ACHN (cell line): ENCODE measurements at places on chromosomes 4 and X.

DNA sequence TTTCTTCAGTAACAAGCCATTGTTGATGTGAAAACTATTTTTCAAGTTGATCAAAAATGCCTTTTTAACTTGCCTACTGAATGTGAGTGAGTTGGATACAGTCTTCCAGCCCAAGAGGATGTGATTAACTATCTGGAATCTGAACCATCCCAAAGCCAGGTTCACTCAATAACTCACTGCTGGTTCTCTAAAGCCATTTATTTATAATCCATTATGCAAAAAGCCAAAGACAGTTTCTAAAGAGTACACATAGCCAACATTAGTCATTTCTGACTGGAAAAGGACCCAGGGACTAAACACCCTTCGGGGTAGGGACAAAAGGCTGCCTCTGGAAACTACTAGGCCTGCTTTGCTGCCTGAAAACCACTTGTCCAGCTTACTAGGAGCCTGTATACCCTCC, 109.6 kb downstream of the SHROOM4 start:
- peak; percentile 44 for DNase-seq

DNA sequence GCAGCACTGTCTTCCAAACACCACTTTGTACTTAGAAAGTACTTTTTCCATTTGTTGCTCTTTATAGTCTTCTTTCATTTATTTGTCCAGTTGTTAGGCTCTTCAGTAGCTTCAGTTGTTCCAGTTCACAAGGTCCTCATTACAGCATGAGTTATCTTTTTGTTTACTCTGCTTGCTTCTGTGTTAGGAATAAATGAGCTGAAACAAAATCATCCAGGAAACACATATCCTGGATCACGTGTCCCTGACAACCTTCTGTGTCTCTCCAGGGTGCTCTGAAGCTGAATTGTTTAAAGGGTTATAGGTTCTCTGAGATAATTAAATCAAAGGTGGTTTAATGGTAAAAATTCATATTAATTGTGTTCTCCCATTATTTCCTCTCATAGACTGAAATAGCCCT, 19.9 kb upstream of the KLHL8 start:
- DNase-seq = no peak

DNA sequence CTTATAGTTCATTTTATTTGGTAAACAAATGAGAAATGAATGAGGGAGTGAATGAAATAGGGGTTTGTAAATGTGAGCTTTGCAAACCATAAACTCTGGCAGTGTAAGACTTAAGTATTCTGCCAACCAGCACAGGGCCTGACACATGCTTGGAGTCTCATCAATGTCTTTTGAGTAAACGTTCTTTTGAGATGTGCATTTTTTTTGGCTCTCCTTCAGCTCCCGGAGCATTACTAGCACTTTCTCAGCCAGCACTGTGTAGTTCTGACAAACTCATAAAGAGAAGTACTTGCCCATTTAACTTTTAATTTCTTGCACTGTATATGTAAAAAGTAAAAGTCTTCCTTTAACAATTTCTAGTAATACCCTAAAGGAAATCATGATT, 245.3 kb downstream of the HS3ST1 start:
- DNase-seq = no peak

GRCh38 chr4:102868153-102868780, 525 bp upstream of the CISD2 start:
- no peak for DNase-seq

DNA sequence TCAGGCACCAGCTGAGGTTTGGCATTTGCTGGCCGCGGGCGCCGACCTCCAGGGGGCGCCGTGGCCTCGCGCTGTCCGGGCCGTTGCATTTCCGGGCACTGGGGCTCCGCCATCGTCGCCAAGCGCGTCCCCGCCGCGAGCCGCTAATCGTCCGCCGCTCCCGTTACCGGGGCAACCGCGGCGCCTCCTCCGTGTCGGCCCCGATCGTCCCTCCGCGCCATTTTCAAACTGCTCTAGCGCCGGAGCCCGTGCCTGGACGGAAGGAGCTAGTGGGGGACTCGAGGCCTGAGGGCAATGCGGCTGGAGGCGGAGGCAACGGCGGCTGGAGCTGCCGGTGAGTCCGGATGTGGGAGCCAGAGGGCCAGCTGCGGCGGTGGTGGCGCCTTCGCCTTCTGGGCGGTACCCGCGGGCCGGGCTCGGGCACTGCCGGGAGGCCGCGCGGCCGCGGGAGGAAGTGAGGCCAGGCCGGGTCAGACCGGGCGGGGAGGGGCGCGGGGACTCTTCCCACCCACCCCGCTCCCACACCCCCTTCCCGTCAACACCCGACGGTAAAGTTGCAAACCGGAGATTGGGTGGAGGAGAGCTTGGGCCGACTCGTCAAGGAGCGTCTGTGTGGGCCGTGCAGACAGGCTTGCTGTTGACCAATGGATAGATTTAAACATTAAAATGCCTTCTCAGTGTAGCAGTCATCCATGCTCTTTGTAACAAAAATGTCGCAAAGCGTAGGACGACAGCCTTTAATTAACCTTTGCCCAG, at the start of gene CEP135:
CEP135 (plus strand) TSS at position 220 of the 756 bp plus-strand sequence. CDS start 3,186 bp downstream, outside the sequence.
- DNase-seq = peak; percentile 92

- DNase-seq = no peak
Measured at GRCh38 chrX:149363965-149364364, 141.1 kb downstream of the IDS start.

DNA sequence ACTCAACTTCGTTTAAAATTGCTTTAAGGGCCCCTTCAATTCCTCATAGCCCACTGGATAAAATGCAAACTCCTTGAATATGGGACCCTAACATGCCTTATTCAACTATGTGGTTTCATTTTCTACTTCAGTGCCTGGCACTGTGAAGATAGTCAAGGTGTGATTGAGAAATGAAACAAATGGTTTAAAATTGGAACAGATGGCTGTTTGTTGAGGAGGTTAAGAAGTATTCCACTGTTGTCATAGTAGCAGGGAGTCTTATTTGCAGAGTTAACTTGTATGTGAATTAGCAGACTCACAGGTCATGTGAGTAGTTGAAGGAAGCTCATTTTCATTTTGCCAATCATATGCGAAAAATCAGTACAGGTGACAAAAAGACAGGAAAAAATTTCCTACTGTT, 593.3 kb downstream of the KCTD8 start:
- no peak for DNase-seq

DNA sequence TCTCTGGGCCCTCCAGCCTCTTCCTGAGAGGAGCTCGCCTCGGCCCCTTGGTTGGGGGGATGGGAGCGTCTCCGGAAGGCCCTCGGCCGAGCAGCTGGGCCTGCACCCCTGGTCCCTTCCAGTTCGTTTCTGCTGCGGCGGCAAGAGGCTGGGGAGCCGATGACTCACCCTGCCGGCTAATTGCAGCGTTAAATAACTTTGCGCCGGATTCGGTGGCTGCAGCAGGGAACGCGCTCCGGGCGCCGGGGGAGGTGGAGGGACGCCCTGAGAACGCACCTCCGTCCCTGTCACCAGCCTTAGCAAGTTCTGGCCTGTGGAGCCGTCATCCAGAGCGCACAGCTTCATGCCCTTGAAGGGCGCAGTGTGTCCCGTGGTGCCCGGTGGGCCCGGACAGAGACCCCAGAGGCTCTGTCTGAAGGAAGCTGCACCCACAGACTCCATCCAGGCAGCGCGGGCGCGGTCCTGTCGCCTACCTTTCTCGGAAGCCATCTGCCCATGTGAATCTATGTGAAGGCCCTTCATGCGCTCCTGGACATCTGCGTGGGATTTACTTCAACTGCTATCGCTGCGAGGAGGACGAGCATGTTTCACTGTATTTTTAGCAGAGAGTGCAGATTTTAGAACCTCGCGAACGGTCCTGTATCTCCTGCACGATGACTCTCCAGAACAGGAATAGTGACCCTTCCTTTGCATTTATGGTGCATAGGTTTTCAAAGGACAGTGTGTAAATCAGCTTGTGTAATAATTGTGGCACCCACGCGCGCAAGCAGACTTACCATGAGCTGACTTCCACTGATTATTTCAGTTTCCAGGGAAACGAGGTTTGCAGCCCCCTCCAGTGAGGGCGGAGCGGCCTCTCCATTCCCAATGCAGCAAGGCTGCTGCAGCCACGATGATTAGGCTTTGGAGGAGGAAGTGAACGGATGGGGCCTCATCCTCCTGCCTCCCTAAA, 1.7 kb upstream of the TMEM271 start:
- no peak for DNase-seq

- no peak for DNase-seq
Measured at GRCh38 chr4:143377611-143378099, 41.0 kb downstream of the GAB1 start.

- DNase-seq = no peak
Measured at GRCh38 chrX:123743312-123743711, 10.5 kb upstream of the THOC2 start.

DNA sequence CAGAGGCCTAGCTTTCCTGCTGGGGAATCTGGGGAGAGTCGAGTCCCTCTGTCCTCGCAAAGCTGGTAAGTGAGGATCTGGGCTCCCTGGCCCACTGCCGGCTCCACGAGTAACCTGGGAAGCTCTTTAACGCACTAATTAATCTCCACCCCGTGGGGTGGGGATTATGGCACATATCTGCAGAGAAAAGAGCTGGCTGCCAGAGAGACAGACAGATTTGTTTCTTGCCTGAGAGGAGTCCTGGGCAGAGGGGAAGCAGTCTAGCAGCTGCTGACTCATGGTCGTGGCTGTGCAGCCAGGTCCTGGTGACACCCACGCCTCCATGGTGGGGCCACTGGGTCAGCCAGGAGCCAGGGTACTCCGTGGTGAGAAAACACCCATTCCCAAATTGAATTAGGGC, 14.0 kb downstream of the SORCS2 start:
- peak; percentile 35 for DNase-seq

GRCh38 chr4:30815685-30816084, 95.5 kb downstream of the PCDH7 start:
- DNase-seq = no peak

DNA sequence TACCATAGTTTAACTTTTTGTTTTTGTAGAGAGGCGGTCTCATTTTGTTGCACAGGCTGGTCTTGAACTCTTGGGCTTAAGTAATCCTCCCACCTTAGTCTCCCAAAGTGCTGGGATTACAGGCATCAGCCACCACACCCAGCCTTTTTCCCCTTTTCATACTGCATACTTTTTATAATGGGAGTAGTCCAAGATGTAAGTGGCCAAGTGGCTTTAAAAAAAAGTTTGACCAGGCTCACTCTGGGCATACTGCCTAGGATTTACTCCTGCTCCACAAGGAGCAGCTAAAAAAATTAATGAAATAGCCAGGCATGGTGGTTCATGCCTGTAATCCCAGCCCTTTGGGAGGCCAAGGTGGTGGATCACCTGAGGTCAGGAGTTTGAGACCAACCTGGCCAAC, 6.0 kb downstream of the GRSF1 start:
- no peak for DNase-seq

DNA sequence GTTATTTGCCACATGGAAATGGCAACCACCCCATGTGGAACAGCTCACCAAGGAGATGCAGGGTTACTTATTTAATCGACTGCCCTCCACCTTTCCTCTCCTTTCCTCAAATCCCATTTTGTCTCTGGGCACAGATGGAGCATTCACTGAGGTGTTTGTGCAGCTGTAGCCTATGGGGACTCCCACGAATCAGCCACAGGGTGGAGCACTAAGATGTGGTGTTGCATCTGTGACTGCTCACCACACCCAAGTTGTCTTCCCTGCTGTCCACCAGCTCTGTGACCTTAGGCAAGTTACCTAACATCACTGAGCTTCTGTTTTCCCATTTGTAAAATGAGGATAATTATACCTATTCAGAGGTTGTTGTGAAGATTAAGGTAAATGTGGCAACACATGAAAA, 252.4 kb upstream of the CPEB2 start:
- DNase-seq = peak; percentile 2

DNA sequence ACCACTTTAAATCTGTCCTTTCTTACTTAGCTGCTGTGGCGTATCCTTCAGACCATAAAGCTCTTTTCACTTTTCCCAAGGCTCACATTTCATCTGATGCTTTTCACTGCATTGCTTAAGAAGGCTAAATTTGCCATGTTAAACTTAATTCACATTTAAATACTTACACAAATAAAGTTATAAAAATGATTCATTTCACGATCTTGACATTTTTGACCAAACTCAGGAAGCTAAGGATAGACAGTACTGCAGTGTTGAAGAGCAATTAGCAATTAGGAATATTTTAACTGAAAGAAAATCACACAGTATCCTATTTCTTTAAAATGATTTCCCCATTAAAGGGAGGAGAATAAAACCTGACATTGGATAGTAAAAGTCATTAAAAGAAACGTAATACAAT, 1038.6 kb downstream of the STPG2 start:
- DNase-seq = no peak

DNA sequence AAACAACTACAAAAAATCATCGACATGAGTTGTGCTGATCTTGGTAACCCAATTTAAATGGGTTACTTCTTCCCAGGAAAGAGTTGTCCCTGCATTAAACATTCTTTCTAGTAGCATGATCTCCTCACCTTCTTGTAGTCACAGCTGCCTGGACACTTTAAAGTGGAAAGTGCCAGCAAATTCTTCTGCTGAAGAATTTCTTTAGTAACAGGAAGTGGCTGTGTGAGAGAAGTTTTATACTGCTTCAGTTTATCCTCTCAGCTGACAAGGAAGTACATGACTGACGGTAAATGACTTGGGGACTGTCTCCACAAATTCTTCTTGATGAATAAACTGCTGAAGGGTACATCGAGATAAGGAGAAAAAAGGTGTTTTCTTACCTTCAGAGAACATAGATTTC, 18.2 kb upstream of the TNIP3 start:
- DNase-seq = peak; percentile 1

- no peak for DNase-seq
Measured at GRCh38 chr4:39024311-39024865, 7.8 kb downstream of the TMEM156 start.

DNA sequence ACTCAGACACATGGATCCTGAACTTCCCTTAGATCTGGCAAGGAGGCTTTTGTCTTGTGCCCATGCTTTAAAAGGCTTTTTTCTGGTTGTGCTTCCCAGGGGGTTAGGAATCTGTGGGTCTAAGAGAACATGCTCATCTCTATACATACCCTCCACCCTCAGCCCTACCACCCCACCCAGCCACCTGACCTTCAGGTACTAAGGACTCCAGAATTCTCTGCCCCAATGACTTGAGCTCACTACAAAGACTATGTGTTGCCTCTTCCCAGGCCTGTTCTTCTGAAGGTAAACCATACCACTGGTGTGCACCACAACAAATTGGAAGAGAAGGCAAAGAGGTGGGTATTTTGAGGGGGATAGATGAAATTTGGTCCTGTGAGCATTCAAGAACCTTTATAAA, 167.3 kb upstream of the ETNPPL start:
- DNase-seq = no peak

- DNase-seq = no peak
Measured at GRCh38 chrX:20663336-20663735, 396.6 kb upstream of the RPS6KA3 start.

DNA sequence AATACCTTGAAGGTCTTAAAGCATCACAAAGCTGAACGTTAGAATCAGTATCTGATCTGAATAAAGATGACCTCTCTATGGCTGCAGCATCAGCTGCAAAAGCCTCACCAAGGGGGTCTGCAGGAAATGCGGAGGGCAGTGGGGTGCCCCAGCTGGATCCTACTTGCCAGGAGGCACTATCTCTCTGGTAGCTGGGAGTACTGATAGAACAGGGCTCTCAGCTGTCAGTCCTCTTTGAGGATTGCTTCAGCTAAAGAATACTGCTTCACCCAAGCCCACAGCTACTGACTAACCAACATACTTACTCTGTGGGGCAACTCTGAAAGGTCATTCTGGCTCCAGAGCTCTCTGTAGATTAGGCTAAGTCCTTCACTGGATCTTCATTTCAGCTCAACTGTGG, 112.5 kb upstream of the ZFP42 start:
- no peak for DNase-seq

GRCh38 chr4:55854129-55854528, 681 bp downstream of the EXOC1 start:
- DNase-seq = no peak
